Stimulated activated CD4-positive, alpha-beta T cell treated with anti-CD3 and anti-CD28 coated beads, Interleukin-1b, Interleukin-23, amount 100 ng/mL, for 1 hour (primary cell): ENCODE measurements at places on chromosomes 11 and 22.

GRCh38 chr11:57979532-57980079 lies 44.1 kb upstream of the OR9Q1 start:
- DNase-seq = no peak

- DNase-seq = no peak
Observed at GRCh38 chr22:41469218-41469851, 418 bp downstream of the ACO2 start.

DNA sequence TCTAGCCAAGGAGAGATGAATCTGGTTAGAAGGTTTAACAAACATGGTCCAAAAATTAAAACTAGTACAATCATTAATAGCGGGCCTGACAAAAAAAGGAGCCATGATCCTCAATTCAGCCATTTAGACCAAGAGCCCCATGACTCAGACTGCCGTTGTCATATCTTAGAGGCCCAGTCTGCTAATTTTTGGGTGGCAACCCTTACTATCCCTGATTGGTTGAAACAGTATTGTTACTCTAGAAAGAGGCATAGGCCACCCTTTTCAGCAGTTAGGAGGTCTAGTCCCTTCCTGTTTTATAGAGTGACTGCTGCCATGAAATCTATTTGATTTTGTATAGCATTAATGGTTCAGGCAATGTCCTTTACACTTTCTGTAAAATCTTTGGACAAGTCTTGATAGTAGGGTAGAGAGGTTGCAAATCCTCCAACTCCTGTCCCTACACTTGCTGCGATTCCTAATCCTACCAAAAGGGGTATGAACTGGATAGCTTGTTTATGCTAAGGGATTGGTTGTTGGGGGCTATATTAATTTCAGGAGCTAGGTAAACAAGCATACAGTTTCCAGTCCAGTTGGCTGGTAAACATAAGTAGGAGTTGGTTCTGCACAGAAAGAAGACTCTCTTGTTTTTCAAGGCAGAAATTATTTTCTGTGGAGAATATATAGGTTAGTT lies 1056.3 kb upstream of the CNTN5 start:
- no peak for DNase-seq

DNA sequence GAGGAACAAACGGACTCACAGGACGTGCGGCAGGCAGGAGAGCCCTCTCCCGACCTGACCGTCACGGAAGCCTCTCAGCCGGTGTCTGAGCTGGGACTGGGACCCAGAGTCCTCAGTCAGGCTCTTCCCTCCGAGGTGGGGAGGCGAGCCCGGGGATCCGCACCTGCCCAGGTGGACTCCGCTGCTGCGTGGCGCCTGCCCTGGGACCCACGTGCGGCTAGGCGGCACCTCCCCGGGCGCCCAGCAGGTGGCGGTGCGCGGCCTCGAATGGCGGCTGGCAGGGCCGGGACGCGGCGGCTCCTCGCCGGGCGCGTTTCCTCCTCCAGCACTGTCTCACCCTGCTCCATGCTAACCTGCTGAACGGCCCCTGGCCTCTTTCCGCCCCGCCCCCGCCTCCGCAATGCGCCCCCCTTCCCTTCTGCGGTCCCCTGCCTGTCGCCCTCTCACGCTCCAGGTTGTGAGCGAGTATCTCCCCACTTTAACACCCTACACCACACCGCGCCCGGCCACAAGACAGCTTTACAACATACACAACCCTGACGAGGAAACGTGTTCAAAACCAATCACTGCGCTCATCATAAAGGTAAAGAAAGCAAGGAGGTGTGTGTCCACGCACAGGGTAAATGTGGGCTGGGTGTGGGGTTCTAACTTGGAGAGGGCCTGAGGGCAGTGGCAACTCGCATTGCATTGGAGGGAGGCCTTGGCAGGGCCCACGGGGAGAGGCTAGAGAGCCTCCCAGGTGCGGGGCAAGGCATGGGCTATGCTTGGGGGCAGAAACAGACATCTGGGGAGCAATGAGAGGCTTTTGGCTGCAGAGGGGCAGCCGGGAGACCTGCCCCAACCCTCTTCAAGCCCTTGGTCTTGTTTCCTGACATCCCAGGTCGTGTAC lies 25.9 kb upstream of the ATXN10 start:
- DNase-seq = peak; percentile 72

DNA sequence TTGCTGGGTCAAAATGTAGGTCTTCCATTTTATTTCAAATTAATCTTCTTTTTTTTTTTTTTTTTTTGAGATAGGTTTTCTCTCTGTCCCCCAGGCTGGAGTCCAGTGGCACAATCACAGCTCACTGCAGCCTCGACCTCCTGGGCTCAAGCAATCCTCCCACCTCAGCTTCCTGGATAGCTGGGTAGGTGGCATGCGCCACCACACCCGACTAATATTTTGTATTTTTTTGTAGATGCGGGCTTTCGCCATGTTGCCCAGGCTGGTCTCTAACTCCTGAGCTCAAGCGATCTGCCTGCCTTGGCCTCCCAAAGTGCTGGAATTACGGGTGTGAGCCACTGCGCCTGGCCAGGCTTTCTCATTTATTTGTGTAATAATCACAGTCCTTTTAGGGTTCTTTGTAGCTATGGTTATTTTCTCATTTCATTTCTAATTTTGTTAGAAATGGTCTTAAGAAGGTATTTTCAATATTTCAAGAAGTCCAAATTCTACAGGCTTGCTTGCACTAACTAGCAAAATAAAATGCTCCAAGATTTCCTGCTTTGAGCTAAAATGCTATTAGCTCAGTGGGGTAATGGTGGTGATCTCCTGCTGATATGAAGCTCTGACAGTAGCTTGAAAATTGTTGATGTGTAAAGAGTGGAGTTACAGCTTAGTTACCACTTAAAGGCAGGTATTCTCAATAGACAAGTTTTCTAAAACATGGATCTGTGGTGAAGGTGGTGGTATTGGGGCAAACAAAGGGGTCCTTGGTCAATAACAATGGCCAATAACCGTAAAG lies 50.0 kb downstream of the RBX1 start:
- DNase-seq = no peak

- no peak for DNase-seq
Observed at GRCh38 chr11:2759228-2760195, 59.7 kb upstream of the KCNQ1OT1 start.

DNA sequence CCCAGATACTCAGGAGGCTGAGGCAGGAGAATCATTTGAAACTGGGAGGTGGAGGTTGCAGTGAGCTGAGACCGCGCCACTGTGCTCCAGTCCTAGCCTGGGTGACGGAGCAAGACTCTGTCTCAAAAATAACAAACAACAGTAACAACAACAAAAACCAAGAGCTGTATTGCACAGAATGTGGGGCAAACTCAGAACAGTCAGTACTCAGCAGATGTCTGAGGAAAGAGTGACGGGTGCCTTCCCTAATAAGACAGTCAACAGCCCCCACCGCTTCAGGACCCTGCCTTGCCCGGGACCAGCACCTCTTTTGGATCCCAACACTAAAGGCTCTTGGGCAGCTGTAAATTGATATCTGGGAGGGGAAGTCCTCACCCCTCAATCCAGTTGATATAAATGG lies 40.3 kb downstream of the RIBC2 start:
- no peak for DNase-seq

DNA sequence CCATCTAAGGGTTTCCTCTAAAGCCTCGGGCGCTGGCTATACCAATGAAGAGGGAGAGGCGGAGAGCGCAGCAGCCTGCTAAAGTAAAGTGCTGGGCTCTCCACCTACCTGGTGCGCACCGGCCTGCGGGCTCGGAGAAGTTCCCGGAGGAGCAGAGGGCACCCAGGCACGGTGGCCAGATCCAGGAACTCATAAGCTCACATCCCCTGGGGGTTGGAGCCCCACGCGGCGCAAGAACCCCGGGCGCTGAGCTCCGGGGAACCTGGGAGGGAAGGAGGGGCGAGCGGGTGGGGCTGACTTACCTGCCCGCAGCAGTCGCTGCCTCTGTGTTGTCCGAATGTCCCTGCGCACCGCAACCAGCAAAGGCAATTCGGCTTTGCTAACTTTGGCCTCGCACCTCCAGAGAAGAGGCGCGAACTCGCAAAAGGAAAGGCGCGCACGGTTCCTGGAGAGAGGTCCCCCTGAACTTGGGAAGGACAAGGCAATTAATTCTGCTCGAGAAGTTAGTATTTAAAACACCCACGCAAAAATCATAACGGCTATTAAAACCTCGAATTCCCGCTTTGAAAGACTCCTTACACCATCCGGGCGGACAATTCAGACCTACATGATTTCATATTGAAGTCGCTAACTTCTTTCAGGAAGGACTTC lies 127.6 kb upstream of the C11orf58 start:
- no peak for DNase-seq

DNA sequence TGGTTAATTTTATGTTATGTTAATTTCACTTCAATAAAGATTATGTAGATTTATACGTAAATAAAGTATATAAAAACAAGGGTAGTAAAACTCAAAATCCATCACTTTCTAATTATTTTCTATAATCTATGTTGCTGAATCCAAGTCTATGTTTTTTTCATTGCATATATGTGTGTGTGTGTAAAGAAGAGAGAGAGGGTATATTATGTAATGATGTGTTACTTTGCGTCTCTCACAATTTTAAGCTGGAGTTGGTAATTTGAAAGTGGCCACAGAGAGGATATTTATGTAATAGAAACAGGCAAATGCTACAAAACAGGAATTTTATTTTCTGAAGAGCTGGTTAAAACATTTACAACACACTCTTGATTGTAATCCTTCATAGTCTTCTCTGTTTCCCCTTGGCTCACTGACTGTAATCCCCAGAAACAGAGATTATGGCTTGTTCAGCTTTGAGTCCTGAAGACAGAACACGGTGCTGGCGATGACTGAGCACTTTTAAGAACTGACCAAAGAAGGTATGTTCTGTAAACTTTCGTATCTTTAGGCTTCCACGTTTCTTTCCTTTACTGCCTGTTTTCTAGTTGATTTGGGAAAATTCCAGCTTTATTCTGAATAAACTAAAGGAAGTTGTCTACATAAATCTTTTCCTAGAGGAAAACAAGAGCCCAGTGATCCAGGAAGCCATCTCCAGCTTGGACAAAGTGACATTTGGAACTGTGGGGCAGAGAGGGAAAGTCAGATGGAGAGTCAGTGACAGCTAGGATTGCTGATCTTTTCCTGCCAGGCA lies 43.6 kb downstream of the OR2AG2 start:
- no peak for DNase-seq

- no peak for DNase-seq
Observed at GRCh38 chr22:39546889-39547586, 14.5 kb upstream of the RPS19BP1 start.

- DNase-seq = no peak
Observed at GRCh38 chr11:120974965-120975364, 48.9 kb upstream of the TBCEL start.

DNA sequence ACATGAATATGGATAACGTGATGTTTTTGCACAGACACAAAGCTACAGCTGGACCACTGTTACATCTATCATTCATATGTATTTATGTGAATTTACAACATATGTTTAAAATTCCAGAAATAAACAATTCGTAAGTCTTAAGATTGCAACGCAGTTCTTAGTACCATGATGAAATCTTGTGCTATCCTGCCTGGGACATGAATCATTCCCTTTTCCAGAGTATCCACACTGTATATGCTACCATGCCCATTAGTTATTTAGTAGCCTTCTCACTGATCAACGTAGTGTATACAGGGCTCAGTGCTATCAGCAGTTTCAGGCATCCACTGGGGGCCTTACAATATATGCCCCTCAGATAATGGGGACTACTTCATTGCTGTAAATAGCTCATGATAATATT lies 4.3 kb downstream of the ATL3 start:
- DNase-seq = no peak

- DNase-seq = no peak
Observed at GRCh38 chr11:72901374-72901773, 87.2 kb downstream of the ATG16L2 start.

GRCh38 chr22:40175611-40176244 lies 2.0 kb upstream of the TNRC6B start:
- DNase-seq = no peak

- DNase-seq = no peak
Observed at GRCh38 chr11:133064961-133065360, 467.3 kb downstream of the OPCML start.

DNA sequence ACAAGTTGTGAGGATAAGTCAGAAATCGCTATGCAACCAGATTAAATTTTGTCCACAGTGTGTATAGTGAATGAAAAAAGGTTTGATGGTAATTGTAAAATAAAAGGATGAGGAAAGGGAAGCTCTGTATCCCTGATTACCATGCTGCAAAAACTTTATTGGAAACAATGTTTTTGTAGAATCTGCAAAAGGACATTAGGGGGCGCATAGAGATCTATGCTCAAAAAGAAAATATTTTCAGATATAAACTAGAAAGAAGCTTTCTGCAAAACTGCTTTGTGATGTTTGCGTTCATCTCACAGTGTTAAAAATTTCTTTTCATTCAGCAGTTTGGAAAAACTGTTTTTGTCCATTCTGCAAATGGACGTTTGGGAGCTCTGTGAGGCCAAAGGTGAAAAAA lies 390.5 kb downstream of the OR4C45 start:
- DNase-seq = no peak

- no peak for DNase-seq
Observed at GRCh38 chr11:35614939-35615569, 3.2 kb upstream of the FJX1 start.

DNA sequence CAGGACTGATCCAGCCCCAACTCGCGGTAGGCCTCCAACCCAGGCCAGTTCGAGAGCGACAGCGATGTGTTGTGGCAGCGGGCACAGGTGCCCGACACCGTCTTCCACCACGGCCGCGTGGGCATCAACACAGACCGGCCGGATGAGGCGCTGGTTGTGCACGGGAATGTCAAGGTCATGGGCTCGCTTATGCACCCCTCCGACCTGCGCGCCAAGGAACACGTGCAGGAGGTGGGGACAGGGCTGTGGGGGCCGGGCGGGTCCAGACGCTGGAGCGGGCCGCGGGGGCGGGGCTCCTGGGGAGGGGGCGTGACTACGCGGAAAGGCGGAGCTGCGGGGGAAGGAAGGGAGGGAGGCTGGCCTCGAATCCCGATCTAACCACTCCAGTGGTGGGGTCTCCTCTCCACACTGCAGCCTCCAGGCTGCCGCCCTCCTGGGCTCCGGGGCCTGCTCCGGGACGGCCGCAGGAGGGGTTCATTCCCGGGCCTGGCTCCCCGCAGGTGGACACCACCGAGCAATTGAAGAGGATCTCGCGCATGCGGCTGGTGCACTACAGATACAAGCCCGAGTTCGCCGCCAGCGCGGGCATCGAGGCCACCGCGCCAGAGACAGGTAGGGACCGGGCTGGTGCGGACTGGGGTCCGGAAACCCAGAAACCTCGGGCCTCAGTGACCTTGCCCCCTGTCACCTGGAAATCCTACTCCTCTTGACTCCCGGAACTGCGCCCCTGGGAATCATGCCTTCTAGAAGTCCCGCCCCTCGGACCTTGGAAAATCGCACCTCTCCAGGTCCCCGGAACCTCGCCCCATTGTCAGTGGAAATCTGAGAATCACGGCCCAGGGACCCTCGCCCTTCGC lies 14.9 kb downstream of the TMEM258 start:
- no peak for DNase-seq

- no peak for DNase-seq
Observed at GRCh38 chr11:66218036-66218435, 50.4 kb upstream of the RAB1B start.

DNA sequence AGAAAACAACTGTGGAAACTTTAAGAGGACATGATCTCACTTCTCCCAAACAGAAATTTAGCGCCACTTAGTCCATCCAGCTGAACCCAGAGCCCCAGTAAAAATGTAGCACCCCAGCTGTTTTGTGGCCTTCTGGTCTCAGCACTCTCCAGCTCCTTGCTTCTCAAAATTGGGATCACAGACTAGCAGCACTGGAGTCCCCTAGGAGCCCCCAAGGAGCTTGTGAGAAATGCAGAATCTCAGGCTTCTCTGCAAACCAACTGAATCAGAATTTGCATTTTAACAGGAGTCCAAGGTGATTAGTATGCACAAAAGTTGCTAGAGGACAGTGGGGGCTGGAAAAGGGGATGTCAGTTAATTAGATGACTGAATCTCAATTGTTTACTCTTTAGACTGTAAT lies 89.8 kb upstream of the FIBIN start:
- no peak for DNase-seq
